Left ventricle myocardium inferior (tissue), 1 donor: ENCODE measurements at places on chromosomes 4 and X. TPM values are rescaled to one million over a fixed set of nuclear protein-coding genes. Genes with fewer than 3 reads are reported as not detected.

The KLF3 gene
- 16.5 TPM for total RNA-seq

The GABRQ gene
- not detected for total RNA-seq

The SSX3 gene
- not detected for total RNA-seq

The VCX gene
- total RNA-seq: not detected

The C4orf36 gene
- total RNA-seq: 0.96 TPM

The PI4K2B gene
- total RNA-seq: 2.3 TPM

The FGB gene
- not detected for total RNA-seq

The P2RY4 gene
- total RNA-seq: not detected

DNA sequence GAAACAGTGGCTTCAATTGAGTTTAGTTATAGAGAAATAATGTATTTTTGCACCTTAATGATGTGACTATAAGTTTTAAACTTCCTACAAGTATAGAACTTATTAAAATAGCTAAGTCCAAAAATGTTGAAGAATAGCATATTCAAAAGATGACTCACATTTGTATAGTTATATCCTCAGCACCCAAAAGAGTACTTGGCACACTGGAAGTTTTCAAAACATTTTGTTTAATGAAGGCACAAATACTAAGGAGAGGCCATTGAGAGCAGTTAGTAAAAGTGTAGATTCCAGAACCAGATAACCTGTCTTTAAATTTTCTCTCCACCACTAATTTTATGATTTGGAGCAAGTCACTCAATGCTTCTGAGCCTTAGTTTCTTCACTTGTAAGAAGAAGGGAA lies 226.9 kb upstream of the MID1 start:
- no peak for DNase-seq

- DNase-seq: no peak
These were observed 223.8 kb upstream of the ZCCHC13 start for GRCh38 chrX:74080165-74080564.

DNA sequence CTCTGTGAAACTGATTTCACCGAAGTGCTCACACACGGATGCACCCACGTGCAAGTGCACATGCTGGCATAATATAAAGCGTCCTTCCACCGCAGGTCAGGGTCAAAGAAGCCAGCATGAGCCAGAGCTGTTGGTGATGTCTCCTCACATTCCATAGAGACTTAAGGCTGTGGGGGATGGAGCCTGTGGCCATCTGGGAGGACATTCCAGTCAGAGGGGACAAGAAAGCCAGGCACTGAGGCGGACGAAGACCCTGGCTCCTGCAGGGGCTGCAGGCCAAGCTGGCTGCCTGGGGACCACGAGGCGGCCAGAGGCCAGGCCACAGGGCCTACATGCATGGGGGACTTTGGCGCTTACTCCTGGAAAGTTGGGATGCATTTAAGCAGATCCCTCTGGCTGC lies 7.7 kb downstream of the RNF212 start:
- no peak for DNase-seq

GRCh38 chrX:12080265-12080664 lies 58.0 kb upstream of the FRMPD4 start:
- DNase-seq: no peak

DNA sequence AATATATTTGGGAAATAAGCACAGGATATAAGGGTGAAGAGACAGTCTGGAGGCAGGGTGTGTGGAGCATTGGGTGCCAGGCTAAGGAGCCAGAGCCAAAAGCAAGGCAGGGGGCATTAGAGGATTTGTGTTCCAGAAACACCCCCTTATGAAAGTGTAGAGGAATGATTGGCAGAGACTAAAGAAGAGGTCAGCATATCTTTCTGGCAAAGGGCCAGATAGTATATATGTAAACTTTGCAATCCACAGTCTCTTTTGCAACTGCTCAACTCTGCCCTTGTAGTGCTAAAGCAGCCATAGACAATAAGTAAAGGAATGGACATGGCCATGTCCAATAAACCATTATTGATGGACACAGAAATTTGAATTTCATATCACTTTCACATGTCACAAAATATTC lies 3.6 kb upstream of the SLC9A6 start:
- no peak for DNase-seq

- DNase-seq: no peak
These were observed 66.3 kb upstream of the RHOH start for GRCh38 chr4:40130401-40131036.

DNA sequence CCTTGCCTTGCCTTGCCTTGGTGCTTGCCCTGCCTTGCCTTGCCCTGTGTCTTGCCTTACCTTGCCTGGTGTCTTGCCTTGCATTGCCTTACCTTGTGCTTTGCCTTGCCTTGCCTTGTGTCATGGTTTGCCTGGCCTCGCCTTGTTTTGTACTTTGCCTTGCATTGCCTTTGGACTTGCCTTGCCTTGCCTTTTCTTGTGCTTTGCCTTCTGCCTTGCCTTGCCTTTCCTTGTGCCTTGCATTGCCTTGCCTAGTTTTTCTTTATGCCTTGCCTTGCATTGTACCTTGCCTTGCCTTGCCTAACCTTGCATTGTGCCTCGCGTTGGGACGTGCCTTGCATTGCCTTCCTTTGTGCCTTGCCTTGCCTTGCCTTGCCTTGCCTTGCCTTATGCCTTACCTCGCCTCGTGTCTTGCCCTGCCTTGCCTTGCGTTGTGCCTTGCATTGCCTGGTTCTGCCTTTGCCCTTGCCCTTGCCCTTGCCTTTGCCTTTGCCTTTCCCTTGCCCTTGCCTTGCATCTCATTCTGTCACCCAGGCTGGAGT lies 82.8 kb downstream of the TAB3 start:
- DNase-seq: no peak

GRCh38 chrX:7941390-7942042 lies 14.3 kb upstream of the PNPLA4 start:
- DNase-seq: no peak

DNA sequence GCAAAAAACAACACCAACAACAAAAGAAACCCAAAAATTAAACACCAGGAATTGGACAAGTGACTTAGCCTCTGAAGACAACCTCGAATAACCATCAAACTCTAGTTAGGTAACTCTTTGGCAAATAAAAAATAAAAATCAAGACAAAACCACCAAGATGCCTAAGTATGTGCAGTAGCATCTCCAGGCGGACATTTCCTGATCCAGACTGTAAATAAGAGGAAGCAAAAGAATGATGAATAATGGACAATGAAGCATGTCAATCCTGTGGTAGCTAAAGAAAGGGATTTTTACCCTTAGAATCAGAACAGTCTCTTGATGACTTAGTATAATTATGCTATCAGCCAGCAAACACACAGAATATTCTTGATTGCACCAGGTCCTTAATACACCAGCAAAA lies 276.7 kb upstream of the DIAPH2 start:
- no peak for DNase-seq

GRCh38 chr4:78691971-78692821 lies 84.0 kb upstream of the BMP2K start:
- no peak for DNase-seq

DNA sequence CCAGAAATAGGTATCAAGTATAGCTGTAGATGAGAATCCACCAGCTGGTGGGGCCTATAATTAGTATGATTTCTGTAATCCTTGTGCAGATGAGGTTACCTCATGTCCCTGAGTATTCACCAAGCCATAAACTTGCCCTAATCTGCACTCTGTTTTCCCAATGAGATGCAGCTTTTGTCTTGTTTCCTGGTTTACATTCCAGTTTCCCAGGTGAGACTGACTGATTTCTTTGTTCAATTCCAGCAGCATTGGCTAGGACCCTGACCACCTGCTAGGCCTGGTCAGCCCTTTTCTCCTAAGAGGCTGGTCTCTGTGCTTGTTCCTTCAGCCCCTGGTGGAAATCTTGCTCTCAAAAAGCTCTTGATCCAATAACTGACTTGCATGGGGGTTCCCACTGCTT lies 44.6 kb downstream of the GABRB1 start:
- DNase-seq: no peak

DNA sequence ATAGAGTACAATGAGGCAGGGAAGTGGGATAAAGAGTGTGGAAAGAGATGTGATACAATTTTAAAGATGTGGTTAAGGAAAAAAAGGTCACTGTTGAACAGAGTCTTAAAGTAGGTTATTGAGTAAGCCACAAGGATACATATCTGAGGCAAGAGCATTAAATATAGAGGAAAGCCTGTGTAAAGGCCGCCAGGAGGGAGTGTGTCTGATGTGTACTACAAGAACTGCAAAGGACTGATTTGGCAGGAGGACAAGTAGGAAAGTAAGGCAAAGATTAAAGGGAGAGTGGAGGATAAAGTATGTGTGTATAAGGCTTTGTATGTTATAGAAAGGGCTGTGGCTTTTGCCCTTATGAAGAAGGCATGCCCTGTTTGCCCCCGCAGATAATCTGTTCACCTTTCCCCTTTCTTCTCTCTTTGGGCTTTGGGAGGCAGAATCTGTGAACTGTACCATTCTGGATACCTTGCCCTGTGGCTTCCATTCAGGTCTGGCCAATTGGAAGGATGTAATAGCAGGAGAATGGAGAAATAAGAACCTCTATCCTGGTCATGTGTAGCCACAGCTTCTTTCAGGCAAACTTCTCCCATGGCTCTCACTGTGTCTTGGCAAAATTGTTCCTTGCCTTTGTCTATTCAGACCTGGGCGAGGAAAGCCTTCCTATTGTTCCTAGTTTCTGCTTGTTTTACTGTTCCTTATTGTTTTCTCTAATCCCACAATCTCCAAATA lies 68.9 kb upstream of the FAM47B start:
- no peak for DNase-seq

GRCh38 chrX:11367609-11368430 lies 74.6 kb downstream of the AMELX start:
- no peak for DNase-seq
